ENCODE measurements at places on chromosomes 7 and 10. TPM values are rescaled to one million over a fixed set of nuclear protein-coding genes. Genes with fewer than 3 reads are reported as not detected.

GRCh38 chr10:110426294-110427181 lies 71.2 kb upstream of the DUSP5 start:
- peak overlapping the region; percentile 38 for H3K27ac ChIP-seq
- H3K36me3 ChIP-seq: no peaks in the 10 kb centered on the region
- no peaks in the 10 kb centered on the region for H3K27me3 ChIP-seq

DNA sequence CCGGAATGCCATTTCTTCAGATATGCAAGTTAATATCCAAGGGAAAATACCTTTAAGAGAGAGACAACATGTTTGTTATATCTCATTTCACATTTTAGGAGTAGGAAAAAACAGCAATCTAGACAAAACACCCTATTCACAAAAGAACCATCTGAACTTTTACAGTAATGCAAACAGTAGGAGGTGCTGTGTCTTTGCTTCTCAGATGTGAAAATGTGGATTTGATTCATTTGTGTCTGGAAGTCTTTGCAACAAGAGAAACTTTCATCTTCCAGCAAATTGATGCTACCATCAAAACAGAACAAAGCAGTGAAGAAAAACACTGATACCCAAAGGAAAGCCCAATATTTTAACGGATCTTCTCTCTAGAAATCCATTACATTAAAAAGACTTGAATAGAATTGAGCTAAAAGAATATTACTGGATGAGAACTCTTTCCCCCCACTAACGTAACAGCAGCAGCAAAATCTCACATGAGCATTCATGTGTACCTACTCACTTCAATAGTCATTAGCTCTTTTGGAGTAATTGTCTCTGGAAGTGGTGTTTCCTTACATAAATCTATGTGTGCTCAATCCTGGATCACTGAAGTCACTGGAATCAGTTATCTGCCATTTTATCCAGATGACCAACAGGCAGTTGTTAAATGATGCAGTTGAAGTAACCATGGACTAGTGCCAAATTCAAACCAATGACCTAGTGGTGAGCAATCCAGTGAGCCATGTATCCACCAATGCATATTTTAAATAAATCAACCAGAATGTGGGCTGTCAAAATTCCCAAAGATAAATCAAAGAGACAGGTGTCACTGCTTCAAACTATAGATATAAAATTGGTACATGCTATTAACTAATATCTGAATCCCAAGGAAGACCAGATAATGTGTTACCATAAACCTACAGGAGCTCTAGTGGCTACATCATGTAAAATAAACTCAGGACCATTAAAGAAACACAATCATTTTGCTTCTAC lies 1.8 kb downstream of the SEMA3C start:
- DNase-seq: no peak
- H3K36me3 ChIP-seq: no peaks in the 10 kb centered on the region
- peak overlapping the region; percentile 68 for H3K4me3 ChIP-seq
- H3K4me1 ChIP-seq: peaks cover 40% of the 10 kb centered on the region

GRCh38 chr7:73721377-73721817 lies 1.9 kb upstream of the STX1A start:
- peaks cover 28% of the 10 kb centered on the region for H3K4me1 ChIP-seq
- H3K27ac ChIP-seq: no peak overlapping the region
- H3K36me3 ChIP-seq: no peaks in the 10 kb centered on the region
- DNase-seq: no peak
- no peak overlapping the region for H3K4me3 ChIP-seq

DNA sequence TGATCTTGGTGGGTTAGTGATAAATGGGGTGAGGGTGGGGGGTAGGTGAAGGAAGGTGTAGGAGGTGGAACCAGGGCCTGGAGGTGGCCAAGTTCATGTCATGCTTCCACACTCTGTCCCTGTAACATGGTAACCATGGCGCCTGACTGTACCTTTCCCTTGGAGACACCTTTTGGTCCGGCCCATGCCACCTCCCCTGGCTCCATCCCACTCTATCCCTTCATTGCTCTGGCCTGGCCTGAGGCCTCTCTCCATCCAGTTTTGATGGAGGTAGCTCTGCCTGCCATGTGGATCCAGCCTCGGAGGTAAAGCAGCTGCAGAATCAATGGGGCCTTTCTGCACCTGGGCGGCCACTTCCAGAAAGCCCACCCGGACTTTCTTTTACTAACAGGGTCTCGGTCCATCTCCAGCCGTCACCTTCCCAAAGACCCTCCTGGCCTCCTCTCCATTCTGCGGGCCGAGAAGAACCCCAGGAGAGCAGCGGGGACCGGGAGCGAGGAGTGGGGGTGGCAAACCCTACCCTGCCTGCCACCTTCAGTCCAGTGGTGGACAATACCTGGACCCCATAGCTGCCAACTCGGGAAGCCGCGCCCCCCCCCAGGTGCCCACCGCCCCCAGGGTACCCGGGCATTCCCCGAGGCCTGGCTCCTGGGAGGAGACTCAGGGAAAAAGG lies 504 bp upstream of the TRRAP start:
- peak overlapping the region; percentile 93 for H3K4me3 ChIP-seq
- peaks cover 12% of the 10 kb centered on the region for H3K36me3 ChIP-seq
- no peak for DNase-seq
- peaks cover 18% of the 10 kb centered on the region for H3K4me1 ChIP-seq
- peak overlapping the region; percentile 77 for H3K27ac ChIP-seq
- H3K27me3 ChIP-seq: no peaks in the 10 kb centered on the region

Gene DEPP1
- total RNA-seq: 155 TPM

- H3K27me3 ChIP-seq: no peaks in the 10 kb centered on the region
- no peak overlapping the region for H3K4me3 ChIP-seq
- no peaks in the 10 kb centered on the region for H3K4me1 ChIP-seq
- peaks cover 26% of the 10 kb centered on the region for H3K36me3 ChIP-seq
- no peak overlapping the region for H3K27ac ChIP-seq
Measured at GRCh38 chr10:86443936-86444335, 77.3 kb upstream of the GRID1 start.

GRCh38 chr7:38664972-38665371 lies 33.8 kb upstream of the AMPH start:
- DNase-seq: no peak
- no peaks in the 10 kb centered on the region for H3K4me1 ChIP-seq
- no peaks in the 10 kb centered on the region for H3K27me3 ChIP-seq
- no peaks in the 10 kb centered on the region for H3K36me3 ChIP-seq
- no peak overlapping the region for H3K27ac ChIP-seq
- H3K4me3 ChIP-seq: no peak overlapping the region
